ENCODE measurements at places on chromosomes 1 and 21.

- no peak for DNase-seq
Measured at GRCh38 chr1:226976276-226976977, 36.3 kb downstream of the COQ8A start.

- peak; percentile 78 for DNase-seq
Measured at GRCh38 chr1:119115311-119115710, 25.1 kb downstream of the WARS2 start.

- DNase-seq, result no peak
Measured at GRCh38 chr1:185421485-185422107, 104.6 kb upstream of the IVNS1ABP start.

DNA sequence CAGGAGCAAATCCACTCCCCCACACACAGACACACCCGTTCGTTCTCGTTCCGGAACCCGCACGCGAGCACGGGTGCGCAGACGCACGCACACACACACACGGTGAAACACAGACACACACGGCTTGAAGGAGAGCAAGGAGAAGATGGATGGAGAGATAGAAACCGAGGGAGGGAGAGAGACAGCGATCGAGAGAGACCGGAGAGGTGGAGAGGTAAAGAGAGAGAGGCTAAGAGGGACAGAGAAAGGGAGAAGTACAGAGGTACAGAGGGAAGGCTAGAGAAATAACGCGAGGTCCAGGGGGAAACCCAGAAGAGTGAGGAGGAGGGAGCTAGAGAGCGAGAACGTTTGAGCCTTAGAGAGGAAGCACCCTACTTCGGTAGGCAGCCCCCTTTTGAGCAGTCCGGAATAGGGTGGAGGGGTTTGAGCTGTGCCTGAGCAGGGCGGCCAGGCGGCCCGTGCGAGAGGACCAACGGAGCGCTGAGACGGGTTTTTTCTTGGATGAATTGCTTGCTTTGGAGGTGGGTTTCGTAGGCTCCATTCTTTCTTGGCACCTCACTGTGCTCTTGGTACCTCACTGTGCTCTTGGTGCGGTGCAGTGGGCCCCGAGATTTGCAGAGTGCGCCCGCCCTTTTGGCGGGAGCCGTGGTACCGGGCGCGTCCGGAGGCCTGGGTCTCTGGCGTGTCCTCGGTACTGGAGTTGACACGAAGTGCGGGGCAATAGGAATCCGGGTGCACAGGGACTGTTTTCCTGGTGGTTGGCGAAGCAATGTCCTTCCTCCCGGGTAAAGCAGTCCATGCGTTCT is 88.4 kb upstream of the RHOU start:
- no peak for DNase-seq

DNA sequence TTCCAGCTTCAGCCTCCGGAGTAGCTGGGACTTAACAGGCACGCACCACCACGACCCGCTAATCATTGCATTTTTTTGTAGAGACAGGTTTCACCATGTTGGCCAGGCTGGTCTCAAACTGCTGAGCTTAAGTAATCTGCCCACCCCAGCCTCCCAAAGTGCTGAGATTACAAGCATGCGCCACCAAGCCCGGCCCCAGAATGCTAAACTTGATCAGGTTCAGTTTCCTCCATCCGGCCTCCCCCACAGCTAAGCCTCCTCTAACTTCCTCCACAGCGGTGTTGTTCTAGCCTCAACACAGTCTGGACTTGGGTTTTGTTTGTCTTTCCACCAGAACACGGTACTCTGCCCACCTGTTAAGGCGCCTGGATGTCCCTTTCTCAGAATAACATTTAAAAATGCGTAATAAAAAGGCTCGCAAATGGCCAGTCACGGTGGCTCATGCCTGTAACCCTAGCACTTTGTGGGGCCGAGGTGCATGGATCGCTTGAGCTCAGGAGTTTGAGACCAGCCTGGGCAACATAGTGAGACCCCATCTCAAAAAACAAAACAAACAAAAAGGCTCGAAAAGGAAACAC is 2.4 kb downstream of the PARP1 start:
- no peak for DNase-seq

- DNase-seq, result no peak
Measured at GRCh38 chr1:205068001-205068400, 16.3 kb downstream of the TMEM81 start.

DNA sequence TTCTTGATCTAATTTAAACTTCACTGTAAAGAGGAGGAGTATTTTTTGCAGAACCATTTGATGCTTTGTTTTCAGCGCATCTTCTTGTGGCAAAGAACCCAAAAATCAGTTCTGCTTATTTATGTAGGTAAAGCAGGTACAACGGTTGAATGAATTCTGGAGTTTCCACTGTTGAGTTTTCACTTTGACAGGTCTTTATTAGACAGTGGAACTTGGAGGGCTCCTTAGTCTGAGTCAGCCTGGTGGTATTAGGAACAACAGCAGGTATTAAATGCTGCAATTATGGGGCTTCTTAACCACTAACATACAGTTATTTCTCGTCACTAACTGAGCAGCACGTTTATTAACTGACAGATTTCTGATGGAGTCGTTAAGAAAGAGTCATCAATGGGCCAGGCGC is 1.2 kb downstream of the LRIG2 start:
- DNase-seq, result no peak

GRCh38 chr1:179788259-179788658 is 45.2 kb downstream of the FAM163A start:
- no peak for DNase-seq

DNA sequence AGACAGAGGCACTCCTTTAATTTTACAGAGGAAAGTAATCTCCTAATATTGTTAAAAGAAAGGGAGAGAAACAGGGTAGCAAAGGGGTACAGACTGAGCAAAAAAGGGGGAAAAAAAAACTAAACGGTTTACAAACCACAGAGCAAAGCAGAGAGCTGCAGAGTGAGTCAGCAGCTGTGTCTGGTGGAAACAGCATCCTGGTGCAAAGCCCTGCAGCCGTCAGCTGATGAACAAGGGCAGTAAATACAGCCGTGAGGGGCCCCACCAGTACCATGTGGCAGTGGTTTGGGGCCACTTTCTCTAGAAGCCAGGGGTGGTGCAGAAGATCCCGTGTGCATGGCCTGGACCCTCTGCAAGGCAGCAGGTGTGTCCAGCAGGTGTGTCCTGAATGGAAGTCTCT is 111.3 kb downstream of the ERG start:
- DNase-seq, result no peak

DNA sequence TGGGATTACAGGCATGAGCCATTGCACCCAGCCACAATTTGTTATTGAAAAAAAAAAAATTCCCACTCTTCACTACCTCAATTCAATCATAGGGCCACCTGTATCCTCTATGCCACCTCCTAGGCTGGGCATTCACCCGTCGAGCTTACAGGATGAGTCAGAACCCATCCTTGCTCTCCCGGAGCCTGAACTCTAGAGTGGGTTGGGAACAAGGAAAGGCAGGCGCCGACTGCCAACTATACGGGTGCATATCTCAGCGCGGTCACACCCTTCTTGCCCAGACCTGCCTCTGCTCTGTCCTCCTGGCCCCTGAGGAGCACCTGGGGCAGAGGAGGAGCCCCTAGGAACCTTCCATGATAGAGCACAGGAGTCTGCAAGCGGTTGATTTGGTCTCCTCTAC is 21.4 kb upstream of the LBR start:
- DNase-seq, result no peak

GRCh38 chr1:235078480-235079381 is 49.9 kb downstream of the TOMM20 start:
- no peak for DNase-seq

GRCh38 chr1:63966016-63966415 is 192.2 kb downstream of the ROR1 start:
- peak; percentile 59 for DNase-seq

DNA sequence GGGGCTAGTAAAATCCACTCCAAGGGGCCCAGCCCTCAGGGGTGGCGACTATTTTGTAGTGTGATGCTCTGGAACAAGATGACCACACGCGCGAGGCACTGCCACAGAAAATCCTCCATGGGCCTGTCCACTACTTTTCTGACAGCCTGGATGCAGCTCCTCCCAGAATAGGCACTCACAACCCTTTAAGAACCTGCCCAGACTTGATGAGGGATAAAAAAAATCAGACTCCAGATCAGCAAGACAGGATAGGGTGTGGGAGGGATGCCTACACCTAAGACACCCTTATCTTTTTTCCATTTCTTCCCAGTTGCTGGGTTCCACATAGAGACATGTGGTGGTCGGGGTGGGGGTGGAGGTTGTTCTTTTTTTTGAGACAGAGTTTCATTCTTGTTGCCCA is 33.5 kb downstream of the PCAT6 start:
- DNase-seq, result no peak

DNA sequence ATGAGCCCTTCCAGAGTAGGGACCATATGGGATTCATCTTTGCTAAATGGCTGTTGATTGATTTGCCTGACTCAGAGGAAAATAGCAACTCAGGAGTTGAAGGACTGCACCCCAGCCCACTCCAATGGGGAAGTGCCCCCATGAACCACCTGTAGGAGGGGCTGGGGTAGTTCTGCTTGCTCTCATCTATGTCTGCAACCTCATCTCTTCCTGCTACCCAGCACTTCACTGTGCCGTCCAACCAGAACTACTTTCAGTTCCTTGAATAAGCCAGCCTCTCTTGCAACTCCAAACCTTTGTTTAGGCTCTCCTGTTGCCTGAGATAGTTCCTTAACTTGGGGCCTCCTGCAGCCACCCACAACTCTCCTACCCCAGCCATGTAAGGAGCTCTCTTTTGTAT is 26.6 kb downstream of the BEND5 start:
- DNase-seq, result no peak

- DNase-seq, result no peak
Measured at GRCh38 chr1:91553177-91553591, 52.5 kb downstream of the CDC7 start.

DNA sequence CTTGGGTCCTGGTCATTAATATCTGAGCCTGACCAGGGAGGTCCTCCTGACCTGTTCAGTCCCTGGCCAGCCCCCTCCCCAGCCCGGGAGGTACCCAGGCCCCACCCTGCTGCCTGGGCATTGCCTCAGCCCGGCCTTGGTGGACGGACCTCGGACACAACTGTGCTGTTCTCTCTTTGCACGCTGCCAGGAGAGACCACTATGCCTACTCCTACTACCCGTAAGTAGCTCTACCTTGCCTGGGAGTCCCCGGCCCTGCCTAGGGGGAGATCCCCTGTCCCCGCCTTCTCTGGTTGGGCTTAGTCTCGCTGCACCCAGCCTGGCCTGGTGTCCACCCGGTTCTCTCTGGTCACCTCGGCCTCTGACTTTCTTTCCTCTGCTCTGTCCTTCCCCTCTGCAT is 53.2 kb downstream of the PTPRU start:
- no peak for DNase-seq

DNA sequence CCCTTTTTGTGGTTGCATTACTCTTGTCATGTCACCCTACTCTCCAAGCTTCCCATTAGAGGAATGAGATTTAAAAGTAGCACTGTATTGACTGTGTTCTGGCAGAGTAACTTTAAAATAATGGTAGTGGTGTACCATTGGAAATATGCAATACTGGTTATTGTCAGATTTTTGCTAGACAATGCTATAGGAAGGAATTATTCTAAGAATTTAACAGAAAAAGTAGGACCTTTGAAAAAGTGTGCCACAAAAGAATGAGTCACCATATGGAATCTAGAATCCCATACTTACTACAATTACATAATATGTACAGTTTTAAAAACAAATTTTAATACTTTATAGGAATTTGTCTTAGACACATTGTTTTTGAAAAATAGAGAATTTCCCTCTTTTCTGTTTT is 13.8 kb downstream of the MIER1 start:
- DNase-seq, result no peak

- DNase-seq, result no peak
Measured at GRCh38 chr1:201591981-201592380, 53.1 kb downstream of the NAV1 start.

DNA sequence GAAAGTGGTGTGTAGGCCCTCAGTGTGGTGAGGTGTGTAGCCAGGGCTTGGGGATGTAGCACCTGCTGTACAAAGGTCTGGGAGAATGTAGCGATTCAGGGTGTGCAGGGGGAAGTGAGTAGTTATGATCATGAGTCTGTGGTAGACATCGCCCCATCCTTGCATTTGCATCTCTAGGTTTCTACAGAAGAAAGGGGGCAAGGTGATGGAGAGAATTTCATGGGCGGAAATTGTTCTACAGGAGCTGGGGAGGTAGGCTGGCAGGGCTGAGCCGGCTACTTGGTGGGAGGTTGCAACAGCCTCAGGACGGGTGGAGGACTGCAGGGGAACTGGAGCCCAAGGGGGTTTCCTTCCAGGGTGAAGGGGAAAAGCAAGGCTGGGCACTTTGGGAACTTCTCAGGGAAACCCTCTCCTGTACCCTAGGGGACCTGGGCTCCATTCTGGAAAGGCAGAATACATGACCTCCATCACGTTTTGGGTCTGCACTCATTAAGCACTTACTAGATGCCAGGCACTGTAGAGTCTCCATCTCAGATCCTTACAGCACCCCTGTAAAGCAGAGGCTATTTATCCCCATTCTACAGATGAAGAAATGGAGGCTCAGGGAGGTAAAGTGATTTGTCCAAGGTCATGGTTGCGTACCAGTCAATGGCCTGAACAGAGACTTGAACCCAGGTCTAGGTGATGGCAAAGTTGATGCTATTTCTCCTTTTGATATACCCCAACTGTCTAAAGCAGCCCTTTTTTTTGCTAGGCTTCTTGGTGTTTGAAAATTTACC is 14.5 kb upstream of the TNFRSF1B start:
- DNase-seq, result no peak

DNA sequence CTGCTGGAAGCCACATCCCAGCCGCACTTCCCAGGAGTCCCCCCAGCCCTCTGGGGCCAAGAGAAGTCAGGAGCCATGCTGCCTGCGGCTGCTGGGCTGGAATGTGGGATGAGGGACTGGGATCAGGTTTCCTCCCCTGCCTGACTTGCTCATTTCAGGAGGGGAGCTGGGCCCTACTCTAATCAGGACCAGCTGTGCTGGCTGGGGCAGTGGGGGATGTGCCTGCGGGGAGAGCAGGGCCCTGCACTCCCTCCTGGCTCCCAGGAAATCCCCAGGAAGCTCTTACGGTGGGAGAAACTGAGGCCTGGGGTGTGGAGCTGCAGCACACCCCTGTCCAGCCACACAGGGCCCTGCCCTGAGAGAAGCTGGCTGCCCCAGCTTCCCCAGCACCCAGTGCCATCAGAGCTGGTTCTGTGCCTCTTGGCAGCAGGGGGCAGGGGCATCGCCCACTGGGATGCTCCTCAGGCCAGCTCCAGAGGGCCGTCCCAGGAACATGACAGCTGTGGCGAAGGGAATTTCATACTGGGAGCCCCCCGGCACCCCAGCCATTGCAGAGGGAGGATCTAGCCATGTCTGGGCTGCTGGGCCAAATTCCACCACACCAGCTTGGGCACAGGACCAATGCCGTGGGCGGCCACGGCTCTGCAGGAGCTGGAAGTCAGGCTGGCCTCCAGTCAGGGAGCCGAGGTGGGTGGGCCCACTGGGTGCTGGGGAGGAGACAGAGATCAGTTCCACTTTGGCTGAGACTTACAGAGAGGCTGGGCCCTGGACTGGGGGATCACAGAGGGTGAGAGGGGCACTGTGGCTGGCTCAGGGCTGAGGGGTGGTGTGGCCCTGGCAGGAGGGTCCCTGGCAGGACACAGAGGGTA is 21.3 kb upstream of the PRSS38 start:
- peak; percentile 70 for DNase-seq

DNA sequence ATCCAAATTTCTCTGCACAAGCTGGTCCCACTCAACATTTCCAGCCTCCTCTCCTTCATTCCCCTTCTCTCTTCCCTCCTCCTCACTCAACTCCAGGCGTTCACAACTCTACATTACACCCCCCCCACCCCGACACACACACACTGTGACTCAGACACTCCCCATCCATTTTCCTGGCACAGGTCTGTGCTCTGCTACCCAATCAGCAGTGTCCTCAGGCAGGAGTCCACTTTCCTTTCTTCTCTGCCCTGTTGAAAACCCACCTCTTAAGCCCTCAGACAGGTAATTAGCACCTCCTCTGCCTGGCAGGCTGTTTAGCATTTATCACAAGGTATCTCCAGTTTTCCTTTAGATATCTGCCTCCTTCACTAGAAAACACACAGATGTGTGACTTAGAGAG is 8.8 kb upstream of the LMX1A start:
- DNase-seq, result no peak

Data from NCI-H2171 (cell line).